ENCODE measurements at places on chromosomes 2 and 18.

DNA sequence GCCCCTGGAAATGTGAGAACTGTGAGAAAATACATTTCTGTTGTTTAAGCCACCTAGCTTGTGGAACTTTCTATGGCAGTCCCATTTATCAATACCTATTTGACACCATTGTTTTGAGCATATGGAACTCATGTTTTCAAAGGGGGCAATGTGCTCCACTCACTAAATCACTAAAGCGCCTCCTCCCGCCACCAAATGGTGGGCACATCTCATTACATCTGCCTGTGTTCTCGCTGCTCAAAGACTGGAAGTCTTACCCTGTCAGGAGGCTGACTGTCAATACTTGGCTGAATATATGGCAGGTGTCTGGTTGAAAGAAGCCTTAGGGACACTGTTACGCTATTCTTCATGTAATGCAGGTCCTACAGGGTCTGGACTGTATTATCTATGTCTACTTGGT is 767.7 kb downstream of the TSN start:
- no peak for DNase-seq

GRCh38 chr2:235045336-235045972 is 93.6 kb downstream of the SH3BP4 start:
- no peak for DNase-seq

DNA sequence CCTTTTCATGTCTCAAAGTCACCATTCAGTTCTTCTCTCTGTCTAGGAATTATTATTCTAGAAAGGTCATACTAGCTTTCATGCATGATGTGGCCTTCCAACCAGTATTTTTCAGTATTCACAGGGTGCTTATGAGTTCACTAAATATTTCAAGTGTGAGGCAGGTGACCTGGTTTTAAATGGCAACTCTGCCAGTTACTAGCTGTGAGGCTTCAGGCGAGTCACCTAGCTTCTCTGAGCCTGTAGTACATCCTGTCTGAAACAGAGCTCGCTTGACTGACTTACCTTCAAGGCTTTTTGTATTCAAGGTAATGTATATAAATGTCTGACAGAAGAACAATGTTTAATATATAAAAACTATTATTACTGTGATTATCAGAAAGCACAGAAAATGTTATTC is 19.4 kb upstream of the ACVR1 start:
- no peak for DNase-seq

GRCh38 chr2:138071720-138072719 is 107.7 kb downstream of the HNMT start:
- DNase-seq = no peak

Data from amniotic stem cell (primary cell).